Left lobe of liver (tissue), 2 donors: ENCODE measurements at places on chromosomes 12 and 14.

GRCh38 chr12:11876307-11876706 lies 194.4 kb upstream of the BCL2L14 start:
- no peak for DNase-seq

GRCh38 chr14:99215277-99215676 lies 56.7 kb downstream of the BCL11B start:
- no peak for DNase-seq

DNA sequence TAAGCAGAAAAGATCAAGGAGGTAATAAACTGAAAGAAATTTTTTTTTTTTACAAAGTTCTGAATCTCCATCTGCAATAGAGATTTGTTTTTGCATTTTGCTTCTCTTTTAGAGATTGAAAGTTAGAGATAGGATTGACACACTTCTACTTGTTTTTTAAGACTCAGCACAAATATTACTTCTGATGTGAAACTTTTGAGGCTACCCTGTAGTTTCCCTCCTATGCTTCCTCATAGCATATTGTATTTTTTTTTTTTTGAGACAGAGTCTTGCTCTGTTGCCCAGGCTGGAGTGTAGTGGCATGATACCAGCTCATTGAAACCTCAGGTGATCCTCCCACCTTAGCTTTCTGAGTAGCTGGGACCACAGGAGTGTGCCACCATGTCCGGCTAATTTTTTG lies 32.1 kb upstream of the SGPP1 start:
- DNase-seq: no peak

- DNase-seq: no peak
Observed at GRCh38 chr12:98439471-98439951, 75.9 kb upstream of the TMPO start.

GRCh38 chr12:93938317-93938716 lies 210.1 kb upstream of the PLXNC1 start:
- DNase-seq: no peak

DNA sequence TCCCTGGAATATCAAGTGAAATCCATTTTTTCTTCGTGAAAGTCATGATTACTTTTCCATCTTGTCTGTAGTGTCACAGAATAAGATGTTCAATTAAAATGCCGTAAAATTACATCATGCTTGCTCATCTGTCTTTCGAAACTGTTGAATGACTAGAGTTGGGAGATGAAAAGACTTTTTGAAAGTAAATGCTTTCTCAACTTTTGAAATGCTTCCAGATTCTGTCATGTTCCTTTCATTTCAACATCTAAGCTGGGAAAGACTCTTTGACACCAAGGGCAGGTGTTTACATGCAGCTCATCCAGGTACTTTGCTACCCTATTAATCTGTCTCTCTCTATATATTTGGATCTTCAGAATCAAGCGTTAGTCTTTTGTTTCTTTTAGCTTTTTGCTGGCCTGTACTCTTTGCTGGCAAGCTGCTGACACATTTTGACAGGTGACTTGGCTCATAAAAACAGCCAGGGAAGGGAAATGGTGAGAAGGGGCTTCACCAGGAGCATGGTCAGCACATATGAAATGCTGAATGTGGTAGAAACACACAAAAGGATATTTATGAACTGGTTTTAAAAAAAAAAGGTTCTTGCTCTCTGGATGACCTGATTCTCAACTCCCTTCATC lies 77.0 kb upstream of the METAP2 start:
- DNase-seq: no peak

GRCh38 chr12:29278673-29279420 lies 102.1 kb downstream of the ERGIC2 start:
- DNase-seq: no peak
